ENCODE measurements at places on chromosomes 7 and 10.

GRCh38 chr10:27950242-27950564, 48.7 kb downstream of the ODAD2 start:
- no peak overlapping the region for H3K27ac ChIP-seq
- H3K4me1 ChIP-seq = no peaks in the 10 kb centered on the region
- H3K36me3 ChIP-seq = no peaks in the 10 kb centered on the region

GRCh38 chr10:64040781-64041180, 519.6 kb downstream of the REEP3 start:
- DNase-seq = no peak
- H3K4me1 ChIP-seq = no peaks in the 10 kb centered on the region
- no peaks in the 10 kb centered on the region for H3K36me3 ChIP-seq
- H3K27me3 ChIP-seq = no peaks in the 10 kb centered on the region
- no peak overlapping the region for H3K4me3 ChIP-seq

- no peaks in the 10 kb centered on the region for H3K27me3 ChIP-seq
- H3K27ac ChIP-seq = no peak overlapping the region
- H3K36me3 ChIP-seq = no peaks in the 10 kb centered on the region
- DNase-seq = no peak
- H3K4me1 ChIP-seq = no peaks in the 10 kb centered on the region
- H3K4me3 ChIP-seq = no peak overlapping the region
These were observed 229.5 kb downstream of the PTEN start for GRCh38 chr10:88092973-88093372.

- no peak overlapping the region for H3K27ac ChIP-seq
- no peak overlapping the region for H3K4me3 ChIP-seq
- DNase-seq = no peak
- no peaks in the 10 kb centered on the region for H3K36me3 ChIP-seq
These were observed 982 bp downstream of the COBL start for GRCh38 chr7:51315393-51316261.

GRCh38 chr10:100670828-100671479, 74.4 kb upstream of the PAX2 start:
- peak; percentile 38 for DNase-seq
- no peak overlapping the region for H3K4me3 ChIP-seq
- H3K27me3 ChIP-seq = peaks cover 49% of the 10 kb centered on the region
- no peaks in the 10 kb centered on the region for H3K4me1 ChIP-seq
- H3K36me3 ChIP-seq = no peaks in the 10 kb centered on the region
- no peak overlapping the region for H3K27ac ChIP-seq

GRCh38 chr10:6025683-6026255, 36.4 kb downstream of the IL2RA start:
- H3K27me3 ChIP-seq = no peaks in the 10 kb centered on the region
- H3K27ac ChIP-seq = no peak overlapping the region
- no peaks in the 10 kb centered on the region for H3K36me3 ChIP-seq
- H3K4me1 ChIP-seq = no peaks in the 10 kb centered on the region
- DNase-seq = no peak

DNA sequence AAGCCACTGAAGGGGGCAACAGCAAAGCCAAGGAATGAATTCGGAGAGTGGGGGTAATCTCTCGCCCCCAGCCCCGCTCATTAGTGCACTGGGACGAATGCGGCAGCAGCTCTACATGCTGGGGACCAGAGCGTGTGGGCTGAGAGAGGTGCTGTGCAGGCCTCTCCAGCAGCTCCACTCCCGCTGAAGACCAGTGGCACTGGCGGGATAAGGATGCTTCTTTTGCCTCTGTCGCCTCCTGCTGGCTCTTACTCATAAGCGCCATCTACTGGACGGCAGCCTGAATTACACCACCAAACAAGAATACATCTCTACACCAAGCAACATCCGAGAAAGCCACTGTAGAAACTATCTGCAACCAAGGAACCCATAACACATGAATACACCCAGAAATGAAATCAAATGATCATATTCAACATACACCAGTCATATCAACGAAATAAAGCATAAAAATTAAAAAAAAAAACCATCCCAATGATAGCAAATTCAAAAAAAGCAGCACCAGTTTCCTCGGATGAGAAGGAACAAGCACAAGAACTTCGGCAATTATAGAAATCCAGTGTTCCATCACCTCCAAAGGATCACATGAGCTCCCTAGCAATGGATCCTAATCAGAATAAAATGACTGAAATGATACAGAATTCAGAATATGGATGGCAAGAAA, 79.0 kb upstream of the TMEM168 start:
- no peaks in the 10 kb centered on the region for H3K4me1 ChIP-seq
- no peak for DNase-seq
- H3K36me3 ChIP-seq = no peaks in the 10 kb centered on the region
- no peak overlapping the region for H3K27ac ChIP-seq
- H3K27me3 ChIP-seq = no peaks in the 10 kb centered on the region

- H3K4me1 ChIP-seq = peaks cover 8% of the 10 kb centered on the region
- peaks cover 12% of the 10 kb centered on the region for H3K27me3 ChIP-seq
- no peak for DNase-seq
These were observed 50.2 kb upstream of the CDK1 start for GRCh38 chr10:60728056-60728455.

DNA sequence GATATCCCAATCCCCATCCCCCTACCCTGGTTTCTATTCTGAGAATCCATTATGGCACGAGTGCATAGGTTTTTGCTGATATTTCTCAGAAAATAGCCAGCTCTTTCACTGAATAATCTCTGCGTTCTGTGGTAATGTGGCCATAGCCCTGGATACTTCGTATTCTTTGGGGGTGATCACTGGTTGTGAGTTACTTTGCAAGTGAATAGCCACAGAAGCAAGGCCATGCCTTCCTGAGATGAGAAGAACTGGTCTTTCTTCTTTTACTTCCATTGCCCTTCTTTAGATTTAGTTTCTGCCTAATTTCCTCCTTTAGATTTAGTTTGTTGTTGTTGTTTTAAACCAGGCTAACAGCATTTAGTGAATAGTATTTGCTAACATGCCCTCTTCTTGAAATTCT, 323.4 kb downstream of the CDC14C start:
- H3K4me3 ChIP-seq = no peak overlapping the region
- H3K36me3 ChIP-seq = no peaks in the 10 kb centered on the region
- no peaks in the 10 kb centered on the region for H3K27me3 ChIP-seq
- H3K27ac ChIP-seq = no peak overlapping the region

DNA sequence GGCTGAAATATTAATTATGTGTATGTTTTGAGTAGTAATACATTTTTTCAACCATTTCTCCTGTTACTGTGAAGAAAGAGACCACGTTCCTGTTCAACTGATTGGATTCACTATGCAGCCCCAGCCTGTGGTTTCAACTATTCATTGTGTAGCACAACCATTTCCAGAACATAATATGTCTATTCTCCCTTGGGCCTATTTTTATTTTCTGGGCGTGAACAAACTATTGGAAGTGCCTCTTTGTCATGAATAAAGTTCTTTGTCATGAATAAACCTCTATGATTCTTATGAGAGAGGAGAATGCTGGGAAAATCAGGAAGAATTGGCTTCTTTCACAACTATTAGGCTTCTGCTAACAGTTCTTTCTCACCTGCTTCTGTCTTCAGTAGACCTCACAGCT, 152.4 kb downstream of the GNAT3 start:
- H3K36me3 ChIP-seq = no peaks in the 10 kb centered on the region

- H3K36me3 ChIP-seq = no peaks in the 10 kb centered on the region
- no peak overlapping the region for H3K27ac ChIP-seq
- peaks cover 23% of the 10 kb centered on the region for H3K4me1 ChIP-seq
- no peak overlapping the region for H3K4me3 ChIP-seq
- H3K27me3 ChIP-seq = no peaks in the 10 kb centered on the region
These were observed 116.2 kb downstream of the FAM107B start for GRCh38 chr10:14658331-14659127.

- H3K27me3 ChIP-seq = no peaks in the 10 kb centered on the region
- no peak overlapping the region for H3K4me3 ChIP-seq
- H3K36me3 ChIP-seq = no peaks in the 10 kb centered on the region
- no peaks in the 10 kb centered on the region for H3K4me1 ChIP-seq
These were observed 633.5 kb downstream of the SORCS3 start for GRCh38 chr10:105274556-105275070.

- no peak overlapping the region for H3K27ac ChIP-seq
- H3K27me3 ChIP-seq = no peaks in the 10 kb centered on the region
- peaks cover 7% of the 10 kb centered on the region for H3K4me1 ChIP-seq
- no peak for DNase-seq
- no peak overlapping the region for H3K4me3 ChIP-seq
- no peaks in the 10 kb centered on the region for H3K36me3 ChIP-seq
These were observed 48.5 kb downstream of the TMEM130 start for GRCh38 chr7:98821348-98821747.

DNA sequence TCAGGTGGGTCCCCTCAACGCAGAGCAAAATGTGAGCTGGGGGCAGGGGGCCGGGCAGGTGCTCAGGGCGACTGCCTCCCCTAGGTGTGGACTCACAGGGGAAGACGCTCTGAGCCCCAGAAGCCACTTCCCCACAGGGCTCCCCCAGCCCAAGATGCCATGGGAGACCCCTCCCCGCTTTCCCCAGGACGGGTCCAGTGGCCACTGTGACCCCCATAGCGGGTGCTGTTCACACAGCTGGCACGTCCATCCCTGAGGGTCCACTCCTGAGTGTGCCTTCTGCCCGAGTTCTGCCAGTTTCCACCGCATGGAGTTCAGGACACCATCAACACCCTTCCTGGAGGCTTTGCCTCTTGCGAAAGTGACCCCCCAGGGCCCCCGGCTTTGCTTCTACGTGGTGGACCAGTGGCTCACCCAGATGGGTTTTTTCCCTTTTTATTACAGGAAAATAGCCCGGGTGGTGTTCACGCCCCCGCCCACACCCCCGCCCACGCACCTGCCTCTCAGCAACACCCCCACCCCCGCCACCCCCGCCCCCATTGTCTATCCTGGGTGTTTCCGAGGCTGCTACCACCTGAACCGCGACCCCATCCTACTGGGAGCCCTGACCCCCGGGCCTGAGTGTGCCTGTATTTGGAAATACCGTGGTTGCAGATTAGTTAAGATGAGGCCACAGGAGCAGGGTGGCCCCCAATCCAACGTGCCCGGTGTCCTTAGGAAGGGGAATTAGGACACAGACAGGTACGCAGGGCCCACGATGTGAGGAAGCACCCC, 32.0 kb downstream of the ADAP1 start:
- no peak overlapping the region for H3K27ac ChIP-seq
- H3K4me1 ChIP-seq = no peaks in the 10 kb centered on the region
- H3K27me3 ChIP-seq = no peaks in the 10 kb centered on the region
- no peak for DNase-seq
- no peak overlapping the region for H3K4me3 ChIP-seq
- H3K36me3 ChIP-seq = no peaks in the 10 kb centered on the region

DNA sequence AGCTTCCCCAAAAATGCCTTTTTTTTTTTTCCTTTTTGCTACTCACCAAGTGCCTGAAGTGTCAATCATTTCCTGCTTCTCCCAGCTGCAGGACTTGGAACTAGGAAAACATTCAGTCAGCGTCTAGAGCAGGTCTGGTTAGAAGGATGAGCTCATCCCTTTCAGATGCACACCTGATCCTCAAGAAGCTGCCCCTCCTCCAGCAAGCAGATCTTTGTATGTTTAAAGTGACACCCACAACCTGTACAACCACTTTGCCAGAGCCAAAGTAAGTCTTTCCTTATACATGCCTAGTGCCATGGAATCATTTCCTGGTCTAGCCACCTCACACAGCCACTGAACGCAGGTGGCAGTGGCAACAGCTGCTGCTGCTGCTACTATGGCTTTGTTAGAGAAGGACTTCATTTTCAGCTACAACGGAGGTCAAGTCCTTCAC, 10.4 kb upstream of the USP54 start:
- H3K36me3 ChIP-seq = no peaks in the 10 kb centered on the region
- H3K4me1 ChIP-seq = no peaks in the 10 kb centered on the region
- DNase-seq = no peak
- H3K27me3 ChIP-seq = no peaks in the 10 kb centered on the region

GRCh38 chr10:79065091-79065551, 3.6 kb upstream of the ZMIZ1 start:
- H3K4me1 ChIP-seq = peaks cover 6% of the 10 kb centered on the region
- DNase-seq = no peak
- no peaks in the 10 kb centered on the region for H3K27me3 ChIP-seq
- no peak overlapping the region for H3K4me3 ChIP-seq
- H3K36me3 ChIP-seq = no peaks in the 10 kb centered on the region

DNA sequence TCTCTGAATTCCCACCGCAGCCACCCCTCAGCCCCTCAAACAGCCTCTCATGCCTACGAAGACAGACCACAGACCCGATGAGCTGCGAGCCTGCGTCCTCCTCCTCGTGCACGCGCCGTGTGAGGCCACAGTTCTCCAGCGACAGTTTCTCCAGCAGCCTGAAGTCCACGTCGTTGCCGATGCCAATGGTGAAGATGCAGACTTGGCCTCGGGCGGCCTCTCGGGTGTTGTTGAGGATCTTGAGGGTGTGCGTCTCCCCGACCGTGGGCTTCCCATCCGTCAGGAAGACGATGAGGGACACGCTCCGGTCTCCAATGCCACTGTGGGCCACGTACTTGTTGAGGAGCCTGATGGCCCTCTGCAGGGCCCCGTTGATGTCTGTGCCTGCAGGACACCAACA, 87.1 kb downstream of the ITIH5 start:
- H3K27me3 ChIP-seq = no peaks in the 10 kb centered on the region
- no peak overlapping the region for H3K27ac ChIP-seq
- no peak overlapping the region for H3K4me3 ChIP-seq
- H3K4me1 ChIP-seq = no peaks in the 10 kb centered on the region
- DNase-seq = no peak

DNA sequence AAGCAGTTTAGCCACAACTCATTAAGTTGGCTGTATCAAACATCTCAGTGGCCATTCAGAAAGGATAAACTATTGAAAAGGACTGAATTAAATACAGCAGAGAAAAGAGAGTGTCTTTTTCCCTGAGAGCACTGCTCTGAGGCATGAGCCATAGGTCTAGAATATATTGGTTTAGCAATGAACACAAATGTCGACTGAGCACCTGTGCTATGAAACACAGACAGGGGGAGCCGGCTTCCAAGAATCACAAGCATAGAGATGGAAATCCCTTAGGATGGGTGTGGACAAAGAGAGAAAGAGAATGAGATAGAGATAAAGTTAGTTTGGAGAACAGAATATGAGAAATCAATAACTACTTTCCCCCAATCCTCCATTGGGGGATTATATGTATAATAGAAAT, 54.8 kb downstream of the DGKI start:
- no peak overlapping the region for H3K27ac ChIP-seq
- no peak for DNase-seq
- H3K27me3 ChIP-seq = no peaks in the 10 kb centered on the region
- H3K4me3 ChIP-seq = no peak overlapping the region

GRCh38 chr10:74929197-74929596, 102.8 kb downstream of the KAT6B start:
- H3K36me3 ChIP-seq = no peaks in the 10 kb centered on the region
- no peaks in the 10 kb centered on the region for H3K27me3 ChIP-seq
- peaks cover 57% of the 10 kb centered on the region for H3K4me1 ChIP-seq

DNA sequence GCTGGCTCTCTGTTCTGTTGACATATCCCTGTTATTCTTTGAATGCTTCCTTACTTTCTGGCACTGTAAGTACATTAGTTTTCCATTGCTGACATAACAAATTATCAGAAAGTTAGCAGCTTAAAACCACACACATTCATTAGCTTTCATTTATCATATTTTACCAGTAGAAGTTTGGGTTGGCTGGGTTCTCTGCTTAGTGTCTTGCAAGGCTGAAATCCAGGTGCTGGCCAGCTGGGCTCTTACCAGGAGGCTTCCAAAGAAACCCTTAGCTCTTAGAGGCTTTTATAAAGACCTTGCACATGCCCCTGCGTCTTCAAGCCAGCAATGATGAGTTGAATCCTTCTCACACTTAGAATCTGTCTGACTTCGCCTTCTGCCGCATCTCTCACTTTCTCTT, 160.6 kb downstream of the MLLT10 start:
- H3K27me3 ChIP-seq = no peaks in the 10 kb centered on the region
- H3K4me3 ChIP-seq = no peak overlapping the region
- no peak overlapping the region for H3K27ac ChIP-seq
- H3K4me1 ChIP-seq = peaks cover 7% of the 10 kb centered on the region
- H3K36me3 ChIP-seq = no peaks in the 10 kb centered on the region
